ENCODE measurements at places on chromosomes 2 and 18.
A peak's percentile ranks its signal among the peaks of the same experiment; 100 is the strongest.

GRCh38 chr18:64714086-64714485 lies 565.2 kb upstream of the LINC00305 start:
- DNase-seq, result no peak

DNA sequence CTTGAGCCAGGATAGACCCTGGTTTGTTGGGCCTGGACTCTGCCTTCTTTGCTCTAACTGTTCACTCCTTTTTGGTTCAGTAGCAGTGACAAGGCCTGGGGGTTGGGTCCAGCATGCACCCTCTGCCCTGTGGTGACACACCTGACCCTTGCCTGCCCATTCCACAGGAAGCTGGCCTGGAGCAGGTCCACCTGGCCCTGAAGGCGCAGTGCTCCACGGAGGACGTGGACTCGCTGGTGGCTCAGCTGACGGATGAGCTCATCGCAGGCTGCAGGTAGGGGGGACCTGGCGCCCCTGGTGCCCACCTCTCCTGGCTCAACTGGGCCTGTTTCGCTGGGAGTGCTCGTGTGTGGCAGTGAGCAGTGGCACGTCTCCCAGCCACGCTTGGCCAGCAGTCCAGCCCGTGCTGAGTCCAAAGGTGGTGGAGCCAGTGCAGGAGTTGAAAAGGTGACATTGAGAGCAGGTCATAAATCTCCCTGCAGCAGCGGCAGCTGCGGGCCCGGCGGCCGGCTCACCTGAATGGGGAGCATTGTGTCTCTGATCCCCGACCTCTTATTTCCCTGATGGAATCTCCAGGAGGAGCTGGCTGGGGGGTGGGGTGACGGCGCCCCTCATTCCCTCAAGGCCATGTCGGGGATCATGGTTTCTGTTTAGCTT lies 102.6 kb downstream of the DYSF start:
- DNase-seq, result no peak

DNA sequence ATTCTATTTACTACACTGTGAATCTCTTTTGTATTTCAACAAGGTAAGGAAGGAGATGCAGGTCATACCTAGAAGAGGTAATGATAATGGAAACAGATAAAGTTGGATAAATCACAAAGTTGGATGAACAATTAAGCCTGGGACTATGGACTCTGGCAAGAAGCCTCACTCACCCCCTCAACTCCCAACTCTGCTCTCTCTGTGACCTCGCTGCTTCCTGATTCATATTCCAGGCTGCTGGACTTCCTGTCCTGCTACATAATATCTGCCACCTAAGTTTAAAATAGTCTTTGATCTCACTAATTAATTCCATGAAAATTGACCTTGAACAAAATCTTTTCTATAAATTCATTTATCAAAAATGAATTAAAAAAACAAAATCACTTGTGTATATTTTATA lies 215.3 kb downstream of the CALCRL start:
- no peak for DNase-seq

- DNase-seq, result no peak
Observed at GRCh38 chr2:100290718-100291151, 31.6 kb downstream of the LONRF2 start.

DNA sequence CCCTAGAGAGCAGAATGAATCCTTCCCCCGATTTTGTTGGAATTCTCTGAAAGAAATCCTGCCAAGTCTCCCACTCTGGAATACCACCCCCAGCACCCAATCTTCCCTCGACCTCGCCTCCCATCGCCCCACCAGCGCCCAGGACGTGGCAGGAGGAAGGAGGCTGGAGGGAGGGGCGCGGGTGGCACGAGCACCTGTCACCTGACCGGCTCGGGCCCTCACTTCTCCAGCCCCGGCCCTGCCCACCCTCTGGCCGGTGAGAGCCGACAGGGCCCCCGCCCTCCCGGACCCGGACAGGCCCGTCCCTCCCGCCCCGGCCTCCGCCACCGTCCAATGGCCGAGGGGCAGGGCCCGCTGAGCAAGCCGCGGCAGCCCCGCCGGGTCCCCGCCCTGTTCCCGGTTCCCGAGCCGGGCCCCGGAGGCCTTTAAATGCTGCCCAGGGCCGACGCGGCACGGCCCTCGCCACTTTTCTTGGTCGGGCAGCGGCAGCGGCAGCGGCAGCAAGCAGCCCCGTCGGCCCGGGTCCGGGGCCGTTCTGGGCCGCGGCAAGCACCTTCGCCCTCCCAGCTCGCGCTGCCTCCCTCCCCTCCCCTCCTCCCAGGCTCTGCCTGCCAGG lies at the start of gene LGALSL:
LGALSL (plus strand) TSS at position 393 of the 616 bp plus-strand sequence. CDS start 384 bp downstream, outside the sequence.
- DNase-seq, result peak; percentile 61

DNA sequence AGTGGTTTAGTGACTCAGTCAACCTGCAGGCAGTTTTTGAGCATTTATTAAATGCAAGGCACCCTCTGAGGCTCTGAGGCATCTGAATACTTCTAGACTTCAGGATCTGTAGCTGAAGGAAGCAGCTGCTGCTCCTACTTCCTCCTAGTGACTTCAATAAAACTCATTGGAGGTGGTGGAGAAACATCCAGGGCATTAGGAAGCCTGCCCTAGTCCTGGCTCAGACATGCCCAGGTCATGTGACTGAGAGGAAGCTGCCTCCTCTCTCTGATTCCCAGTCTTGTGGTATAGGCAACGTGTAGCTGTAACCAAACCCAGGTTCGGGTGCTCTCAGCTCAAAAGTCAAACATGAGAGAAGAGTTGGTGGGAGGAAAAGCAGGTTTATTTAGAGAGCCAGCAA lies 287.2 kb upstream of the GYPC start:
- DNase-seq, result no peak

DNA sequence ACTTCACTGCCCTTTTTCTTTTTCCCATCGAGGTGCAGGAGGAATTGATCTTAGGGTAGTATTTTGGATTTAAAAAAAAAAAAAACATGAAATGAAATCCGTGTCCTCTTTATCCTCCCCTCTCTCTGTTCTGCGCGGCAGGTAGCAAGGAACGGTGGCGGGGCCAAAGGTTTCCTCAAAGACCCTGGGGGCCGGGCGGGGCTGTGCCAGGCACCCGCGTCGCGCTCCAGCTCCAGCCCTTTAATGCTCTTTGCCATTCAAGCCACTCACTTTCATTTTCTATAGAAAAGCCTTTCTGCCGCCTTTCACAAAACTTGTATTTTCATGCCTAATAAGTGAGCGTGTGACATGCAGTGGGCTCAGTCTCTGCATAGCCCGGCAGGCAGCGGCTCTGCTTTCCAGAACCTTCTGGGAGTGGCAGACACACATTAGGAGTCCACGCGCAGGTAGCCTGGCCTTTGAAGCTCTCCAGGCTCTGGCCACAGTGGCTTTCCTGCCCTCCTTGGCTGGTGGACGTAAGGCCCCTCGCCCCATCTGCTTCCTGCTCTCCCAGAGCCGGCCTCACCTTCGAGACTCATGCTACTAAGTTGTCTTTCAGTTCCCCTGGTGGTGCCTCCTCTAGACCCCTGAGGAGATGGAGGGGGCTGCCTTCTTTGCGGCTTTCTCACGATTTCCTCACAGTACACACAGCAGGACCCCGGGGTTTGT lies 41.7 kb downstream of the AGAP1 start:
- no peak for DNase-seq

DNA sequence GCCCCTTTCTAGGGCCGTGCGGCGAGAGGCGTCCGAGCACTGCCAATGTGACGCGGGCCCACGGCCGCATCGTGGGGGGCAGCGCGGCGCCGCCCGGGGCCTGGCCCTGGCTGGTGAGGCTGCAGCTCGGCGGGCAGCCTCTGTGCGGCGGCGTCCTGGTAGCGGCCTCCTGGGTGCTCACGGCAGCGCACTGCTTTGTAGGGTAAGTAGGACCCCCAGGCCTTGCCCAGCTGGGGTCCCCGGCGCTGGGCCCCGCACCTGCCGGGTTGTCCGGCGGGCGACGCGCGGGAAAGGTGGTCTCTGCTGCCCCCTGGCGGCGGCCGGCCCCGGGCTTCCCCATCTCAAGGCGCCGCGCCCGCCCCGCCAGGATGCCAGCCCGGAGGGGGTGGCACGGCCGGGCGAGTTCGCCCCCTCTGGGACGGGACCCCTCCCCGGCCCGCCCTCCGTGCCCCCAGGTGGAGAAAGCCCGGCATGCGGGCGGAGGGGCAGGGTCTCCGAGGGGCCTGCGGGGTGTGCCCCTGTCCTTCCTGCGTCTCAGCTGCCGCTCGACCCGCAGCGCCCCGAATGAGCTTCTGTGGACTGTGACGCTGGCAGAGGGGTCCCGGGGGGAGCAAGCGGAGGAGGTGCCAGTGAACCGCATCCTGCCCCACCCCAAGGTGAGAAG lies 1.9 kb downstream of the PRSS56 start:
- peak; percentile 71 for DNase-seq

DNA sequence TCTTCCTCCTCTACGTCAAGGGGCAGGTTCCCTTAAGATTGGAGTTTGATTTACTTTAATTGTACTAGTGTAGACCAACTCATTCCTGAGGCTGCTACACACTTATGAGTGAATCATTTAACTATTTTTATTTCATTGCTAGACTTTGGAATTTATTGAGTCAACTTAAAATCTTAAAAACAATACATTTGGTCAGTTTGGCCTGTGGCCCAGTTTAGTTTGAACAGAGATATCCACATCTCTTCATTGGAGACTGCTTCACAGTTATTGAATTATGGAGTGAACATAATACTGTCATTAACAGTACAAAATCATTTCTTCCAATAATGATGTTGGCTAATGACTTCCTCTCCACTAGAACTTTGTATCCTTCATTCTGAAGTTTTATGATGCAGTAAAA lies 34.5 kb upstream of the STPG4 start:
- DNase-seq, result no peak

- no peak for DNase-seq
Observed at GRCh38 chr2:217966423-217967070, 36.2 kb downstream of the TNS1 start.

- DNase-seq, result no peak
Observed at GRCh38 chr2:163155925-163156324, 317.4 kb upstream of the KCNH7 start.

GRCh38 chr2:237628247-237629187 lies 1.1 kb downstream of the LRRFIP1 start:
- DNase-seq, result no peak

- DNase-seq, result peak; percentile 32
Observed at GRCh38 chr2:207330912-207331311, 165.2 kb upstream of the KLF7 start.

DNA sequence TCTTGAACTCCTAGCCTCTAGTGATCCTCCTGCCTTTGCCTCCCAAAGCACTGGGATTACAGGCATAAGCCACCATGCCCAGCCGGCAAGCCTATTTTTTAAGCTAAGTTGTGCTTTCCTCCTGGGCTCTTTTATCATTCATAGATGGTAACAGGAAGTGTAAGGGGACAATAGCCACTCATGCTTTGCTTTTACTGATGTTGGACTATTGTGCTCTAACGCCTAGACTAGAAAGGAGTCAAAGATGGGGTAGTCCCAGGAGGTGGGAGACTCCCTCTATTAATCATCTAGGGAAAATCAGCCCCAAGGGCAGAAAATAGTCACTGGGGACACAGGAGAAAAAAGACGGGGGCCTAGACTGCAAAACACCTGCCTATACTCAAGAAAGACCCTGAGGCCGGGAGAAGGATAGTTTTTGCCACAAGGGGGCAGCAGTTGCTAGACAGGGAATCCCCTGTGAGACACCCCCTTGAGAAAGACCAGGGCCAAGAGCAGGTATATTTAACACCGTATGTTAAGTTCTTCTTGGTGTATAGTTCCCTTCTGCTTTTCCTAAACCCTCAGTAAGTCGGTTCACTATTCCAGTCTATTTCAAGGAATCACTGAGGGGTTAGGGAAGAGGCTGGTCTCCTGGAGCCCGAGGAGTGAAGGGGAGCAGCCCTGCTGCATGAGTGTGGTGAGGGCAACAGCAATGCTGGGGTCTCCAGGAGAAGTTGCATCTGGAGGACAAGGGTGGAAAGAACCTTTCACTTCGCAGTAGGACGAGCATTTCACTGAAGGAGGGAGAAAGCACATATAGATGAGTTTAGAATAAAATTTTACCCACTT lies 2.1 kb upstream of the CXCR1 start:
- DNase-seq, result peak; percentile 73

DNA sequence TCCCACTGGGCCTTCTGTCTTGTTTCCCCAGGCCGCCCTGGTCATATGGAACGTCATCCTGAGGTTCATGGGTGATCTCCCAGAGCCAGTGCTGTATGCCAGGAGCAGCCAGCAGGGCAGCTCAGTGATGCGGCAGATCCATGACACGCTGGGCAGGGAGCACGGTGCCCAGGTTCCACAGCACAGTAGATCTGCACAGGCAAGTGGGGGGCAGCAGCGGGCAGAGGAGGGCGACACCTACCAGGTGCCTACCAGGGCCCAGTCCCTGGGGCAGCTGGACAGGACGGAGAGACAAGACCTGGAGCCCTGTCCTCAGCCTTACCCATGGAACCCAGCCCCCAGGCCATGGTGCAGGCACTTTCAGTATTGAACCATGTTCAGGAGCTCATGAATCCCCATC lies 36.1 kb upstream of the GPR17 start:
- DNase-seq, result no peak

GRCh38 chr18:7370375-7370774 lies 139.5 kb downstream of the LRRC30 start:
- no peak for DNase-seq

GRCh38 chr2:198652461-198652860 lies 805.3 kb downstream of the SATB2 start:
- DNase-seq, result no peak

GRCh38 chr2:133641497-133641896 lies 73.2 kb upstream of the NCKAP5 start:
- DNase-seq, result no peak

GRCh38 chr2:238730001-238730669 lies 117.8 kb upstream of the TWIST2 start:
- no peak for DNase-seq

DNA sequence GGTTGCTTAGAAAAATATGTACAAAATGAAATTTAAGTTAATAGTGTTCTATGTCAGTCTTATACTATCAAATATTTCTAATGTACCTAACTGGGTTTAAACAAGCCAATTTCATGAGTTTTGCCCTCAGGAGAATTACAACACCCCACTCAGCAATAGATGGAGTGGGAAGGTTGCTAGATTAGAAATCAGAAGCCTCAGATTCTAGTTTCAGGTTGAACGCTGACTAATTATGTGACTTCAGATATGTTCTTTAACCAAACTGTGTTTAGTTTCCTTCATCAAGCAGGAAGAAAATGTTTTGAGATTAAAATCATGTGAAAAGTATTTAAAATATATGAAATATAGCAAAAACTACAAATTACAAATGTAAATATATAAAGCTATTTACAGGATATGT lies 133.8 kb upstream of the KCNH7 start:
- no peak for DNase-seq

DNA sequence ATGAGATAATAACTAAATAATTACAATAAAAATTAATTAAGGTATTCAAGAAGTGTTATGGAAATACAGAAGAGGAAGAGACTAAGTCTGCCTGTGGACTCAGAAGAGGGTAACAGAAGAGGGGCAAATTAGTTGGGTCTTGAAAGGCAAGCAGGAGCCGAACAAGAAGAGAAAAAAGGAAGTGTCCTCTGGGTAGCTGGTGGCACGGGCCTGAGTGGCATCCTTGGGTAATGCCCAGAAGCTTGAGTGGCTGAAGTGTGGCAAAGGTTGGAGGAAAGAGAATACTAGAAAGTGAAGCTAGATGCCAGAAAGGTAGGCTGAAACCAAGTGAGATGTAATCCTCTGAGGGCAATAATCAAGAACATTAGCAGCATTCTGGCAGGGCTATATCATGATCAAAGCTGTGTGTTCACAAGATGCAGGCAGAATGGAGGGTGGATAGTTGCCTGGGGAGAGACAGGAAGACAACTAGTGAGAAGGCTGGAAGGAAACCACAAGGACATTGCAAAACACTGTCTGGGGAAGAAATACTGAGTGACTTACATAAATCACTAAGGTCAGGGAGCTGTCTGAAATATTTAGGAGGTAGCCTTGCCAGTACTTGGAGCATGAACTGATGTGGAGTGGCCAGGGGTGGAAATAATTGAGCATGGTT lies 16.2 kb downstream of the DOCK10 start:
- DNase-seq, result peak; percentile 38

Data from activated naive CD4-positive, alpha-beta T cell treated with anti-CD3 and anti-CD28 coated beads, Interleukin-2, amount 10 ng/mL, durations not matched to agents 7 days and 5 days (primary cell).